ENCODE measurements at places on chromosomes 12 and 14. TPM values are rescaled to one million over a fixed set of nuclear protein-coding genes. Genes with fewer than 3 reads are reported as not detected.

AICDA gene
- total RNA-seq = not detected

ATP2A2 gene
- 157 TPM for total RNA-seq

SLC41A2 gene
- total RNA-seq = 18.1 TPM

HSPB8 gene
- total RNA-seq = 9.8 TPM

TAS2R9 gene
- not detected for total RNA-seq

HSPA2 gene
- 19.9 TPM for total RNA-seq

FAM90A1 gene
- under 0.01 TPM for total RNA-seq

KRT79 gene
- total RNA-seq = not detected

BCAT1 gene
- total RNA-seq = 136 TPM

AMIGO2 gene
- total RNA-seq = 15.4 TPM

RIPK3 gene
- 2.5 TPM for total RNA-seq

TPPP2 gene
- total RNA-seq = not detected

LBHD2 gene
- total RNA-seq = not detected

TAS2R7 gene
- total RNA-seq = not detected

TAS2R42 gene
- not detected for total RNA-seq

TOMM20L gene
- not detected for total RNA-seq

GPX2 gene
- total RNA-seq = not detected

TNFAIP2 gene
- 114 TPM for total RNA-seq

Measured in smooth muscle cell of bladder (primary cell).